NCI-H1092 (cell line): ENCODE measurements at places on chromosomes 5 and 9.
A peak's percentile ranks its signal among the peaks of the same experiment; 100 is the strongest.

- no peak for DNase-seq
Measured at GRCh38 chr9:25742256-25742655, 64.0 kb upstream of the TUSC1 start.

- no peak for DNase-seq
Measured at GRCh38 chr5:94260096-94260495, 358.3 kb downstream of the KIAA0825 start.

DNA sequence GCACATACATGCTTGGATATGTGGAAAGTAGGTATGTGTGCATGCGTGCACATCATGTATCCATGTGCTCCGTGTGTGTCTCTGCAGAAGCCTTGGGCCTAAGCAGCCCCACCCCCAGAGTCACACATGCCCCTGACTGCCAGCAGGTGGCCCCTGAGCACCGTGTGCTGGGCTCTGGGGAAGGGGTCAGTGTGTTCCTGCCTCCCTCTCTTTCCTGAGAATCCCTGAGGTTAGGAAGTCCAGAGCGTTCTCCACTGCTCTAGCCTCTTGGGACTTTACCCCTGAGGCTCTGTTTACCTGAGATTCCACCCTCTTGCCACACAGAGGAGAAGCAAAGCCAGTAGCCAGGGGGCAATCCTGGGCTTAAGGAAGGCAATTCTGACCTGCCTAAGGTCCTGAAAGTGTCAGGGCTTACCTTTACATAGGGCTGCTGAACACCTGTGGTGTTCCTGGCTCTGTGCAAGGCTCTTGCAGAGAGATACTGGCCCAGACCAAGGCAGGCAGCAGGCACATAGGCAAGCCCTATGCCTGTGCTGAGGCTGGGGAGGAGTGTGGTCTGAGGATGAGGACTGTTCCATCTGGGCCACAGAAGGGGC is 207.3 kb downstream of the TMEM38B start:
- peak; percentile 49 for DNase-seq

DNA sequence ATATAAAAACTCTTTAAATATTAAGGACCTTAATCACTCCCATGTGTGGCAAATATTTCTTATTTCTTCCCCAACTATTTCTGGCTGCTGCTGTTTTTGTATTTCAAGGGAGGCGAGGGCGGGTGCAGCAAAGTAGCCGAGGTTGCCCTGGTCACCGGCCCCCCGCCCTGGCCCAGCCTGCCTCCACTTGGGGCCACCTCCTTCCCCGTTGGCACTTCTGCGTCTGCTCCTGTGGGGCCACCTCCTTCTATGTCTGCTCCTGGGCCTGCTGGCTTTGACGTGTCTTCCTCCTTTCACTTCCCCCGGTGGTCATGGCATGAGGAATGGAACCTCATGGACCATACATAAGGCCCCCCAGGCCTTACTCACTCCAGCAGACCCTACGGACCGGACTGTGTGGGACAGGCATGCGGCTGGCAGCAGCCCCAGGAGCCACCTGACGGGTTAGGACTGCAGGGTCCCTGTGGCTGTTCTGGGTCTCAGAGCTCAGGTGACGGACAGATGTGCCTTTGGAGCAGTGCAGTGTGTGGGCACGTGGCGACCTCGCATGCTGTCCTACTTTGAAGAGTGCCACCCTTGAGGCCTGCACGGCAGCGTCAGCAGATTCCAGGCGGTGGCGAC is 5.8 kb upstream of the ENTPD8 start:
- no peak for DNase-seq

DNA sequence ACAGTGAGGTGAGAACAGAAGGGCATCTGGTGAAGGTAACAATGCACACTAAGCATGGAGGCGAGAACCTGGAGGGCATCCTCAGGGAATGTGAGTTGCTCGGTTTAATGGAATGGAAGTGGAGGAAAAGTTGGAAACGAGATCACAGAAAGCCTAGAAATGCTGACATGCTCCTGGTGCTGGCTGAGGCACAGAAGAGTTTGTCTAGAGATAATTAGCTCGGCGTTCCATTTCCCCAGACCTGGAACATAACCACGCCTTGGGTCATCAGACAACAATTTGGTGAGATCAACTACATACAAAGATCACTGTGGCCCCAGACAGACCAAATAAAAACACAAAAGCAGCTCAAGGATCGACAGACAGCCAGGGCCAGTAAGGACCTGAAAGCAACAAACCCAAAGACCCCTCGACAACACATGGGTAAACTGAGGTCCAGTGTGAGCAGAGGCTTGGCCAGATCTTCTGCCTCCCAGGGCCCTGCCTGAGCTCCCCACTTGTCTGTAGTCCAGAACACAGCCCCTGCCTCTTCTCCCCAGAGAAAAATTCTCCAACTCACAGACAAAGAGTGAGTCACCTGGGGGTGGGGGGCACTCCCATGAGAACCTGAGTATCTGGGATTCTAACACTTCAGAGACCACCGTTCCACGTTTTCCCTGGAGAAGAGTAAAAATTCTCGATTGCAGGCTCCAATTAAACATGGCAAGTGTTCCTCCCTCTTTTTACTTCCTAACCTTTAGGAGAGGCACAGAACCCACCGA is 52.5 kb downstream of the SHB start:
- DNase-seq = no peak

- DNase-seq = no peak
Measured at GRCh38 chr9:79023134-79023580, 548.6 kb upstream of the TLE4 start.

GRCh38 chr5:136079195-136079985 is 50.6 kb downstream of the TGFBI start:
- DNase-seq = no peak

- DNase-seq = no peak
Measured at GRCh38 chr5:54309276-54309675, 1.1 kb downstream of the ARL15 start.

GRCh38 chr9:128392302-128393144 is 21.3 kb downstream of the URM1 start:
- no peak for DNase-seq

- DNase-seq = no peak
Measured at GRCh38 chr9:137371521-137371941, 51.4 kb downstream of the EXD3 start.

- no peak for DNase-seq
Measured at GRCh38 chr5:80097451-80097850, 62.3 kb downstream of the THBS4 start.

GRCh38 chr5:142080248-142080647 is 28.3 kb upstream of the NDFIP1 start:
- no peak for DNase-seq

- DNase-seq = peak; percentile 11
Measured at GRCh38 chr5:17989036-17989435, 354.8 kb downstream of the TAF11L14 start.

- DNase-seq = no peak
Measured at GRCh38 chr5:169571355-169571754, 12.2 kb upstream of the SPDL1 start.

- DNase-seq = no peak
Measured at GRCh38 chr9:127402401-127403090, 5.6 kb downstream of the SLC2A8 start.
